ENCODE measurements at places on chromosomes 13 and 19. TPM values are rescaled to one million over a fixed set of nuclear protein-coding genes. Genes with fewer than 3 reads are reported as not detected.
A peak's percentile ranks its signal among the peaks of the same experiment; 100 is the strongest.

CEACAM8 gene
- total RNA-seq, result not detected

HPN gene
- not detected for total RNA-seq

KASH5 gene
- total RNA-seq, result not detected

ONECUT3 gene
- total RNA-seq, result not detected

WDR88 gene
- total RNA-seq, result not detected

ZNF793 gene
- total RNA-seq, result 10.8 TPM

B3GNT8 gene
- 1.5 TPM for total RNA-seq

SERPINE3 gene
- not detected for total RNA-seq

DNA sequence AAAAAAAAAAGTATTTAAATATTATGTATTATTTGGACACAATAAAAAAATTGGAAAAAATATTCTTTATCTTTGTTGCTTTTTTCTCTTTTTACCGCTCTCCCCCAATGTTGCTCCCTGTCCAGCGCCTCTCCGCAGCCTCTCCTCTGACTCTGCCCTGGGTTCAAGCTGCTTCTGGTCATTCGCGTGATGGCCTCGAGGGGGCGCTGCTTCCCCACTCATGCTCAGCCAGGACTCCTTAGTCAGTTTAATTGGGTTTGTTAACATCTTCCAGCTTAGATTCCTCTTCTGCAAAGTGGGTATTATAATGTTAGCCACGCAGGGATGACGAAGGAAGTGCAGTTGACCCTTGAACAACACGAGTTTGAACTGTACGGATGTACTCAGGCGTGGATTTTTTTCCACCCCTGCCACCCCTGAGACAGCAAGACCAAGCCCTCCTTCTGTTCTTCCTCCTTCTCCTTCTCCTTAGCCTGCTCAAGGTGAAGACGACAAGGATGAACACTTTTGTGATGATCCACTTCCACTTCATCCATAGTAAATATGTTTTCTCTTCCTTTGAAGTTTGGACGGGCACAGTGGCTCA is 4.9 kb upstream of the NWD1 start:
- DNase-seq, result no peak

DNA sequence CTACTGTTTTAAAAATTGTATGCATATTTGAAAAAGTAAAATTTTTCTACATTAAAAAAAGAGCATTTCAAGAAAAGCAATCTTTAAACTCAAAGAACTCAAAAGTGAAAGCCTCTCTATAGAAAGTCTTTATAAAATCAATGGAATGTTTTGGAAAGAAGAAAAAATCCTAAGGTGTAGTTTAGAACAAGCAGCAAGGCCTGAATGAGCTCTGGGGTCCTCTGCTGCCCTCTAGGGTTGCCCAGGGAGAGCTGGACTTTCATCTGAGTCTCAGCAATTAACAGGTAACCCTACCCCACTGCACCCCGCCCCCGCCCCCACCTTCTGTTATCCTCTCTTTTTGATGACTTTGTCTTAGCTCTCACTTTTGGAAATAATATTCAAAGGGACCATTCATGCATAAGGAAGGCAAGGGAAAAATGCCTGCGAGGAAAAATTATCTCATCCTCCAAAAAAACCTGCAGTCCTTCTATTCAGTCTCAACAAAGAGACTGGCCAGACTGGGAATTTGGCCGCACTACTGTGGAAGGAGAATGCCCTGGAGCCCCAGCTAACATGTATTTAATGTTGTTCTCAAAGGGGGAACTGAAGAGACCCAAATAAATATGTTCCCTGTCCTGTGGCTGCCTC is 24.1 kb downstream of the SLC25A30 start:
- DNase-seq, result no peak

GRCh38 chr19:5973867-5974635 is 3.9 kb downstream of the RANBP3 start:
- DNase-seq, result no peak

GRCh38 chr13:27132538-27132937 is 39.1 kb downstream of the USP12 start:
- DNase-seq, result no peak

- DNase-seq, result no peak
Observed at GRCh38 chr13:42794577-42795275, 13.3 kb downstream of the FAM216B start.

DNA sequence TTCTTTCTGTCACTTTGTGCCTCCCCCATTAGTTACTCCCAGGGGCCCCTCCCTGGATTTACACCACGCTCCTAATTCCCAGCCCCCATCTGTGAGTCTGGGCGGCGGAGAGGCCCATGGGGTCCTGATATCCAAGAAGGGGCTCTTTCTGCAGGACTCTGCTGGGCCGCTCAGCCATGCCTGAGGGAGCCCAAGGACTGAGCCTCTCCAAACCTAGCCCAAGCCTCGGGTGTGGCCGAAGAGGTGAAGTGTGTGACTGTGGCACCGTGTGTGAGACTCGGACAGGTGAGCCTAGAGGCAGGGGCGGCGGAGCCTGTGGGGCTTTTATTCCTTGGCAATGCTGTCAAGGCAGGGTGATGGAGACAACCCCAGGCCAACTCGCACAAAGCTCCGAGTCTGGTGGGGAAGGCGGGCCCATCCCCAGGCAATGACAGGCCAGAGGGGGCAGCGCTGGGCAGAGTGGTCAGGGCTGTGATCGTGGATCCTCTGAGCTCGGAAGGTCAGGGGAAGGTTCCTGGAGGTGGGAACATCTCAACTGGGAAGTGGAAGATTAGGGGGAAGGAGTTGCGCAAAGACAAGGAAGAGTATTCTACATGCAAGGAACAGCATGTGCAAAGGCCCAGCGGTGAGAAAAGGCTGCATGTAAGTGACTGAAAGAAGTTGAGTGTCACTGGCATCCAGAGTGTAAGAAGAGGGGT is 1.6 kb downstream of the PLEKHG2 start:
- DNase-seq, result no peak

DNA sequence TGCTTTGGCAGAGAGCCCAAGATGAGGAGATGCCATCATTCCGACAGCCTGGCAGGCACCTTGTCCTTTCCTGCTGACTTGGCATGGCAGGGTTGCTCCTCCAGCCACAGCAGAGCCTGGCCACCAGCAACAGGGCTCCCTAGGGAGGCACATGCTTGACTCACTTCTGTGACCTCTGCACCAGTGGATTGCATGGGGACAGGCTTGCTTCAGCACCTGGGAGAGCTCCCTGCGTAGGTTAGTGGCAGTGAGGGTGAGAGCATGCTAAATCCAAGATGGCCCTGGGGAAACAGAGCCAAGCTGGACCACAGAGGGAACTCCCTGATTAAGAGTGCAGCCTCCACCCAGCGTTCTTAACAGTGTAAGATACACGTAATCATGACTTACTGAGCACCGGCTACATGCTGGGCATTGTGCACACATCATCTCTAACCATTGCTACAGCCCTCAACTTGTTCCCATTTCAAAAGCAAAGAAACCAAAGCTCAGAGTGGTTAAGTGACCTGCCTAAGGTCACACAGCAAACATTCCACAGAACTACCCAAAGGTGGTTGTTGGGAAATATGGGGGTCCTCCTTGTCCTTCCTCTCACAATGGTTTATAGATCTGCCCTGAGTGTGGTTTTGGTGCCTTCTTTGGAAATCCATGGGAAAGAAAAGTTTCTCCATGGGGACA is 116.6 kb upstream of the UQCRFS1 start:
- DNase-seq, result peak; percentile 76

DNA sequence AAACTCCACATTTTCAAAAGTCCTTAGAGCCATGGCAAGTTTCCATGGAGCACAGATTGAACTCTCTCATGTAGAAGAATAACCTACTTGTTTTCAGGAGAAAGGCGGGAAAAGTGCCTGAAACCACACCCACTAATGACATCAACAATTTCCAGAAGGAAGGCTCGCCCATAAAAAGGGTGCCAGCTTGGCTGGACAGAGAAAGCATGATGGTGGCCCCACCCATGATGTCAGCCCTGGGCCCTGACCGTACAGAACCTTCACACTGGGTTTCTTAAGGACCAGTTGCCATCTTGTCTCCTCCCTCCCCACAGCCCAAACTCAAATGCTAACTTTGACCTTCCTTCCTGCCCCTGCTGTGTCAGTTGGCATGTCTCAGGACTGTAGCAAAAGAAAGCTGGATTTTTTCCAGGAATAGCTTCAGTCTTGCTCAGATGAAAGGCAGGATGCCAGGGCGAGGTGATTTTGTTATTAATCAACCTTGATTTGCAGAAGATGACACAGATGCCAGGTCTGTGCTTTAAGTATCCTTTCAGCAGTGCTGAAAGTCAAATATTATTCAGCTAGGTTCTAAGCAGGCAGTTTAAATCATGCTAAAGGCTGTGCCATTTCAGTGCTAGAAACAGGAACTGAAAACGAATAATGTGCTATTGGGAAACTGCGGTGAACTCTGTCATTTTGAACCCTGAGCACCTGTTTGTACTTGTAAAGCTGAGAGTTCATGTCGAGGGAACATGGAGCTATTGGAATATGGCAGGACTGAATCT is 89.5 kb upstream of the RFC3 start:
- DNase-seq, result no peak

DNA sequence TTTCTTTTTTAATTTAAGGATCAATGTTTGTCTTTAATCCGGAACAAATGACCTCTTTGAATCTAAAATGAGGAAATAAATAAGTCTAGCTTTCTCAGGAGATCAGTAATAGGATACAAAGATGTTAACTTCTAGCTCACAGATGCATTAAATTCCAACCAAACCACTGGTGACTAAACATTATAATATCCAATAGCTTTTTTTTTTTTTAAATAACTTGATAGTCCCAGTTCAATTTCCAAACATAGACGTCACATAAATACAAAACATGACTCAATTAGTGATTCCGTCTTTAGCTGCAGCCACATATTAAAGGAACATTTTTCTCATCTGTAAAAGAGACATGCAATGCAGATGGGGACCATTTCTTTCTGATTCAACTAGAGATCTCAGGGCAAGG is 390.5 kb upstream of the PCDH9 start:
- no peak for DNase-seq

DNA sequence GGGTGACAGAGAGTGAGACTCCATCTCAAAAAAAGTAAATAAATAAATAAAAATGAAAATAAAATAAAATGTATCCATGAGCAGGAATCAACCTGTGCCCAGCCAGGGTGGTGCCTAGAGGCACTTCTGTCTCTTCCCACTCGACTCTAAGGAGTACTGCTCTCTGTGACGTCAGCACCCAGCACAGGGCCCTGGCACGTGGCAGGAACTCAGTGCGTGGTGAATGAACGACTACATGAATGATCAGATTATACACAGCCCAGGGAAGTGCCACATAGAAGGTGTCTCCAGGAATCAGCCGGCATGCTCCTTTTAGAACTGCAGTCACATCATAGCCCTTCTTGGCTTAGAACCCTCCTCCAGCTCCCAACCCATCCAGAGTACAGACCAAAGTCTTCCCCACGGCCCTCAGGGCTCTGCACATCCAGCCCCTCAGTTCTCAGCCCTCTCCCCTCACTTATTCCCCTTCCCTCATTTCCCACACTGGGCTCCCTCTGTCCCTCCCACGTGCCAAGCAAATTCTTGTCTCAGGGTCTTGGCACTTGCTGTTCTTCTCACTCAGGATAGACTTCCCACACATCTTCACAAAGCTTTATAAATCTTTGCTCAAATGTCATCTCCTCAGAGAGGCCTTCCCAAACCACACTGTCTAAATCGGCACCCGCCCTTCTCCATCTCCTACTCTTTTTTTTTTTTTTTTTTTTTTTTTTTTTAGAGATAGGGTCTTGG is 4.2 kb downstream of the CLIP3 start:
- no peak for DNase-seq

DNA sequence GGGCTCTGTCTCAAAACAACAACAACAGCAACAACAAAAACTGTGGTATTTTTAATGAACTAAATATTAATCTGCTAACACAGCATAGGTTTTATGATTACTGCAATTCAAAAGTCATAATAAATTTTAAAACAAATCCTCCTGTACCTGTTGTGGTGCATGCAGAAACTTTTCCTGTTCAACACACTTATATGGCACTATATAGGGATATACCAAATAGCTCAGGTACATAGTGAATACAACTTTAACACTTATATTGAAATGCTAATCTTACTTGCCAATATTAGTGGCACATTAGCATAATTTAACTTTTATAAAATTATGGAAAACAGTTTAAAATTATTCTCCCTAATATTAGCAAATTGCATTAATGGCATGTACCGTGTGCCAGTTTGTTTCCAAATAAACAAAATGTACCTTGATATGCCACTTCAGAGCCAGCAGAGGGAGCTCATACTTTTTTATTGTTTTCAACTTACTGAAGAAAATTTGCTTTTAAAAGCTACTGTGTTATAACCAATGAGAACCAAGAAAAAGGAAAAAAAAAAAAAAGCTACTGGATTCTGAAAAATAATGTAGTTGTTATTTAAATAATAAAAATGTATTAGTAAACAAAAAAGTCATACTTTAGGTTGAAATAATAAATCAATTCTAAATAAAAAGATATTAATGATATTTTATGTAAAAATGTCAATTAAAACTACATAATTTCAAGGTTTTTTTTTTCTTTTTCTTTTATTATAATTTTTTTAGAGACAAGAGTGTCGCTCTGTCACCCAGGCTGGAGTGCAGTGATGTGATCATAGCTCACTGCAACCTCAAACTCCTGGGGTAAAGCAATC is 18.0 kb upstream of the RBM26 start:
- no peak for DNase-seq

- DNase-seq, result no peak
Observed at GRCh38 chr13:112954488-112955270, 14.3 kb upstream of the MCF2L start.

GRCh38 chr13:29125191-29125933 is 305.2 kb downstream of the MTUS2 start:
- DNase-seq, result no peak

DNA sequence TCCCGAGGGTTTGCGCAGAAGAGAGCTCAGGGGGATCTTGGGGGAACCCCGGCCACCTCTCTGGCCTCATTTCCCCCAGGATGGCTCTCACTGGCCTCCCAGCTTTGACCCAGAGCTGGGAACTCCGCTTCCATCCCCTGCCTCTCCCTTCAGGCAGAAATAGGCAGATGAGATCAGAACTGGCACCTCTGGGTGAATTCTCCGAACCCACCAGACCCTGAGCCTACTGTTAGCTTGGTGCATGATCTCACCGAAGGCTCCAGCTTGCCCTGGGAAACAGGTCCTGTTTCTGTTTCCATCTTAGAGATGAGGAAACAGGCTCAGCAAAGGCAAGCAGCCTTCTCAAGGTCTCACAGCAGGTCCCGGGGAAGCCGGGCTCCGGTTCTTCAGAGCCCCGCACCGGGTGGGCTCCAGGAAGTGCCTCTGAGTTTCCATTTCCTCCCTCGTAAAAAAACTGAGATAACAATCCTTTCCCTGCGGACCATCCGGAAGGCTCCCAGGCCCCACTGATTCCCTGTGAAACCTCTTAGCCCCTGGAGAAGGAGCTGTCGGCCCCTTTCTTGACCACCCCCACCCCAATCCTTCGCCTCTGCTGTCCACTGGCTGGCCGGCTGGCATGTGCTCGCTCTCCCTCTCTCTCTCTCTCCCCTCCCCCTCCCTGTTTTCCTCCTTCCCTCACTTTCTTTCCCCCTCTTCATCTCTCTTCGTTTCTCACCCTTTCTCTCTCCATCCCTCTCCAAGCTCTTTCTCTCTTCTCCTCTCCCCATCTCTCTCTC is 2.1 kb downstream of the NECTIN2 start:
- DNase-seq, result no peak

DNA sequence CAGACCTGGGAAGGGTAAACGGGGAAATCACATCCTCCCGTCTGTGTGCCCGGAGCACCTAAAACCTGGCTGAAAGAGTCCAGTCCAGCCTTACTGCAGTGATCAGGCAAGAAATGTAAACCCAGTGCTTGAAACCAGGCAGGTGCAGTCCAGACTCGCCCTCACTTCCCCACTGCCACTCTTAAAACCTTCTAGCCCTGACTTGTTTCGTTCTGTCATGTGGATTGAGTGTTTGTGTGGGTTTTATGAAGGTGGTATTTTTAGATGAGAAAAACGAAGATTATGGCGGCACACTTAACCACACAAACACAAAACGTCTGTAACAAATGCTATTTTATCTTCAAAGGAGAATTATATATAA is 839 bp upstream of the CKAP2 start:
- no peak for DNase-seq

- no peak for DNase-seq
Observed at GRCh38 chr19:2495651-2496316, 19.9 kb downstream of the GADD45B start.

All from osteocyte (in vitro differentiated cells).